ENCODE measurements at places on chromosomes 1 and 21.

GRCh38 chr1:19164274-19165015, 45.6 kb downstream of the UBR4 start:
- no peak for DNase-seq

- DNase-seq = no peak
Measured at GRCh38 chr1:157504646-157505045, 47.7 kb downstream of the FCRL5 start.

DNA sequence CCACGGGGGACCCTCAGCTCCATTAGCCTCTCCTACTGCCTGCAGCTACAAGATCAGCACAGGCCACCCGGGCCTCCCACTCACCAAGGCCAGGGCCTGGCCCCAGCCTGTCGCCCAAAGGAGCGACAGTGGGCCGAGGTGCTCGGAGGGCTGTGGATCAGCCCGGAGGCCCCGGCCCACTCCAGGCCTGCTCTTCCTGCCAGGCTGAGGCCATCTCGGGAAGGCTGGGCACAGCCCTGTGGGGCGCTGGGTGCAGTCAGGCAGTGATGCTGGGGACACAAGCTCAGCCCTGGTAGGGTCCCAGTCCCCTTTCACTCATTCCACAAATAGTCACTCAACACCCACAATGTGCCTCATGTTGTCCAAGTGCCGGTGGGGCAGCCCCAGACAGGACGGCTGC, 58.8 kb downstream of the CASZ1 start:
- no peak for DNase-seq

- no peak for DNase-seq
Measured at GRCh38 chr1:168452329-168452728, 91.5 kb downstream of the XCL2 start.

- peak; percentile 19 for DNase-seq
Measured at GRCh38 chr1:28249013-28249865, 10.1 kb upstream of the SESN2 start.

GRCh38 chr1:225484657-225485214, 56.9 kb upstream of the LBR start:
- DNase-seq = no peak

DNA sequence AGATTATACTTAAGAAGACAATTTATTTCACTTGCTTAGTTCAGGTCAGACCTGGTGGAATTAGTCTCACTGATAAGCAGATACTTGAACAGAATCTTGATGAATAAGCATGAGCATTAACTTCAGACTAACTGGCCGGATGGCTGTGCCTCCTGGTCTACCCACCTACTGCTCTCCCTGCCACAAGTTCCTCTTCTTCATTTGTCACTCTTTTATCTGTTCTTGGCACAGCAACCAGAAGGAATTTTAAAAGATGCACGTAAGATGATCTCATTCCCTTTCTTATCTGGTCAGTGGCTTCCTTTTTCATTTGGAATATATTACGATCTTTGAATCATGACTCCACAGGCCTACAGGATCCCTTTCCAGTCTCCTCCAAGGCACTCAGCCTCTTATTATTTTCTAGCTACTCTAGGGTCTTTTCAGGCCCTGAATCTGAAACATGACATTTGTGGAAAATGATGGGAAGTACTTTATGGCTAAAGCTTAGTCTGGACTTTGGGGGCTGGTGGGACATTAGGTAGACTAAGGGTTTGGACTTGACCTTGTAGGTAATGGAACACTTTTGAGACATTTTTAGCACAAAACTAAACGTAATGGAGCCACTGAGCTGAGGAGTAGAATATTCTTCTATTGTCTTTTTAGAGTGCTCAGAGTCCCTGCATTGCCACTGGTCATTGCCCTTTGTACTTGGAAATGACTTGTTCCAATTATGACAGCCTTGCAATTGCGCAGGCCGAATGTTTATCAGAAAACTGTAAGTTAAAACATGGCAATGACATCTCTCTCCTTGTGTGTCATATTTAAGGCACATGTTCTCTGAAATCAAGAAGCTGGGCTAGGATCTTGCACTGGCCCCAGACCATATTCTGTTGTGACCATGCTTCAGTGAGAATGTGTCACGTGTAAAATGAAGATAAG, 16.0 kb downstream of the ST6GALNAC3 start:
- no peak for DNase-seq

DNA sequence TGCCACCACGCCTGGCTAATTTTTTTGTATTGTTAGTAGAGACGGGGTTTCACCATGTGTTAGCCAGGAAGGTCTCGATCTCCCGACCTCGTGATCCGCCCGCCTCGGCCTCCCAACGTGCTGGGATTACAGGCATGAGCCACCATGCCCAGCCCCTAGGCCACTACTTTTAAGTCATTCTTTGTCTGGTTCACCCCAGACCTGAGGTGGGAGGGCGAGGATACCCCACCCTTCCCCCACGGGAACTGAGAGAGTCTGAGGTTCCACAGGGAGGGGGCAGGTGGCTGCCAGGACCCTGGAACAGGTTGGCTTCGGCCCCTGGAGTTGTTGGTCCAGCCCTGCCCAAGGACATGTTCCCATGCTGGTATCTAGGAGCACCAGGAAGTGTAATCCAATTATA, 7.7 kb upstream of the SDC3 start:
- DNase-seq = no peak

GRCh38 chr1:193189442-193190095, 3.2 kb upstream of the B3GALT2 start:
- DNase-seq = no peak

- no peak for DNase-seq
Measured at GRCh38 chr1:92883297-92883696, 51.5 kb downstream of the RPL5 start.

- no peak for DNase-seq
Measured at GRCh38 chr1:235992346-235992745, 72.5 kb downstream of the NID1 start.

- DNase-seq = no peak
Measured at GRCh38 chr1:27602462-27603308, 1.3 kb downstream of the AHDC1 start.

- DNase-seq = no peak
Measured at GRCh38 chr1:156760092-156760795, 7.1 kb upstream of the PRCC start.

- DNase-seq = no peak
Measured at GRCh38 chr1:100575406-100575805, 37.5 kb downstream of the GPR88 start.

GRCh38 chr21:33281096-33281652, 15.0 kb downstream of the IL10RB start:
- no peak for DNase-seq

GRCh38 chr1:150233359-150234308, 2.3 kb downstream of the ANP32E start:
- no peak for DNase-seq

DNA sequence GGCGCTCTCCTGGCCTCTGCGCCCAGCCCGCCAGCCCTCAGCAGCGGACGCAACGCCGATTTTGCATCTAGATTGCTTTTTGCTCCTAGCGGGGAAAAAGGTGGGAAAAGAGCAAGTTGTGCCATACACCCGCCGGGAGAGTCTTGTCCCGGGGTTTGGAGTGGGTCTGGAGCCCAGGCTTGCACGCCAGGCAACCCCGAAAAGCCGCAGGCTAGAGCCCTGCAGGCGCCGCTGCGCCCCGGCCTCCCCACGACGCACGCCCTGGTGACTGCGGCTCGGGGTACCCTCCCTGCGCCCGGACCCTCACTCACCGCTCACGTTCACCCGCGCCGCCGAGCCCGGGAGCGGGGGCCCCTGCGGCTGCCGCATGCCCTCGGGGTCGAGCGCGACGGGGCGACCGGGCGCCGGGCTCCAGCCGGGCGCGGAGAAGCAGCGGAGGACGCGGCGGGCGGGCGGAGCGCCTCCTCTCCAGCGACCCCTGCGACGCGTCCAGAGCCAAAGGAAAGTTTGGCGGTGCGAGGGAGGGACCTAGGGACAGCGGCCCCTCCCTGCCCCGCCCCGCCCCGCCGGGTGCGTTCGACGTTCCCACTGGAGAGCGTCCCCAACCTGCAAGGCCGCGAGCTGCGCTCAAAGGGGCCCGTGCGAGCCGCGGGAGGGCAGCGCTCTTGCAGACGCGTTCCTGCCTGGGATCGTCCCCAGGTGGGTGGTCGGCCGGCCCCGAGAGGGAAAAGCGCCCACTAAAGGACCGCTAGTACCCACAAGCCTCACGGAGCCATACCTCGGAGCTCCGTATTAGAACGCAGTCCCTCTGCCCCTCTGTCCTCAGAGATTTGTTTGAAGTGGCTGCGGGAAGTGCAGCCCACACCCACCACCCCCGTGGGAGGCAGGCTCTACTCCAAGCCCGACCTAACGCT, at the start of gene LPAR3:
LPAR3 (minus strand) TSS at position 502 of the 914 bp plus-strand sequence. CDS start 27,086 bp downstream, outside the sequence.
- DNase-seq = no peak

DNA sequence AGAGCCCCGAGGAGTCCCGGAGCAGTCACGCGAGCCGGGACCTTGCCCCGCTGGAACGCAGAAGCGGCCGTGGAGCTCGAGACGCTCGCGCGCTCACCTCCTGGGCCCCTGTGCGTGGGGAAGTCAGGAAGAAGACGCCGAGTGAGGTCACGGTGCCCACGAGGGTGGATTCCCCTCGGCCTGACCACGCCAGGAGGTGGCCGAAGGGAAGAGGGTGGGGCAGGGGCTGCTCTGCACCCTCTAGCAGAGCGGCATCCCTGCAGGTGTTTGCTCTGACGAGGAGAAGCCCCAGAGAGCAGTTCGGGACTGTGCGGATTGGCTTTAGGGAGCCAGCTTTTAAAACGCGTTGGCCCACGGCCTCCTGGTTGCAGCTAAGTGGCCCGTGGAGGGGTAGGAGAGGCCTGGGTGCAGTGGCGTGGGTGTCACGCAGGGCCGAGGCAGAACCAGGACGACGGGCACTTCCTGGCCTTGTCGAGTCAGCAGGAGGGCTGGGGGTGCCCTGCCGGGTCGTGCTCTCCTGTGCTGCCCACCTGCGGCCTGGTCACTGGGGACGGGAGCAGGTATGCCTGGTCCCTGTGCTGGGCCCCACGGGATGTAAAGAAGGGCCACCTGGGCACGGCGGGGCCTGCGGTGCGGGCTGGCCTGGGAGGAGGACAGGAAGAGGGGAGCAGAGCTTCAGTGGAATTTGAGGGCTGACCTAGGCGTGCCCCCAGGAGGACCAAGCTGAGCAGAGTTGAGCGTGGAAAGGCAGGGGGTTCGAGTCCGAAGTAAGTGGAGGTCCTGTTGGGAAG, 1.0 kb downstream of the PDXK start:
- no peak for DNase-seq

DNA sequence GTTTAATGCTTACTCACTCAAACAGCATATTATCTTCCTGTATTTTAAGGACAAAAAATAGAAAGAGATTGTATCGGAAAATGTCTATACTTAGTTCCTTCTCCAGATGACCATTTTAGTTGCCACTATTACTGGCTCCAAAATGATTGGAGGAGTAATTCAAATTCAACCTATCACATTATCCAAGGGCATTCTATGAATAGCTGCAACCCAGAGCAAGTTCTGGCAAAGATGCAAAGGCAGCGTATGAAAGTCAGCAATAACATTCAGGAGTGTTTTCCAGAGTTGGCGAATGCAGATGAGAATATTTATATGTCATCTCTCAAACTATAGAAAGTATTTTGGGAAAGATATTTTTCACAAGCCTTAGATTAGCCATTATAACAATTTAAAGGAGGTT, 389.8 kb upstream of the ADGRL2 start:
- DNase-seq = no peak

DNA sequence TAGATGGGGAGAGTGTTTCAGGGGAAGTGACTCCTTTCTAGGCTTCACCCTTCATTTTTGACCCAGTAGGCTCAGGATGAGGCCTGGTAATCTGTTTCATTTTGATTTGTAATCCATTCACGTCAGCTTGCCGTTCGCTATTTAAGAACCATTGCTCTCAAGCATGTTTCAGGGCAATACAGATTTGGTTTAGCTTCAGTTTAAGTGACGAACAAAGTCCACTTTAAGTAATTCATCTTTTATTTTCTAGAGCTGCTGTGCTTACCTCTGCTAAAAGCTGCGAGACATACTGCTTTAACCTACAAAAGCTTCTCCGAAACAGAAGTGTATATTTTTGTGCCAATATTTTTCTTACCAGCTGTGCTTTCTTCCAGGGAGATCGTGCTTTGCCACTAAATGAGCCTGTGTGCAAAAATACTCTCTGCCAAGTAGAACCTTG, 8.9 kb upstream of the FMO3 start:
- no peak for DNase-seq

DNA sequence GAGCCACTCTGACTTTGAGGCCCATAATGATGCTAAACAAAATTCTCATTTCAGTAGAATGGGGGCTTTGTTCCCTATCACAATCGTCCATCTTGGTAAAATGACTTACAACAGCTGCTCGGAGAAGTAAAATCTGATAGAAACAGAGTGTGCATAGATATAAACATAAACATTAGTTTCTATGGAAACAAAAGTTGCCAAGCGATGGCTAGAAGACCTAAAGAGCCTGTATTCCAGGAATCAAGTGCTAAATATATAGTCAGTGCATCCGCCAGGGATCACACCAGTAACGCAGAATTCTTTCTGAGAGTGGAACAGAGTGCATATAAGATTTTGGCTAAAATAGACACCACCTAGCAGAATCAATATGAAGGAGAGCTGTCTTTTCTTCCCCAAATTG, 91.2 kb upstream of the KAZN start:
- no peak for DNase-seq

GRCh38 chr1:218298398-218298797, 13.3 kb downstream of the RRP15 start:
- no peak for DNase-seq

- no peak for DNase-seq
Measured at GRCh38 chr1:184828369-184828717, 73.7 kb upstream of the EDEM3 start.

- no peak for DNase-seq
Measured at GRCh38 chr1:27481994-27482620, 7.9 kb downstream of the WASF2 start.

DNA sequence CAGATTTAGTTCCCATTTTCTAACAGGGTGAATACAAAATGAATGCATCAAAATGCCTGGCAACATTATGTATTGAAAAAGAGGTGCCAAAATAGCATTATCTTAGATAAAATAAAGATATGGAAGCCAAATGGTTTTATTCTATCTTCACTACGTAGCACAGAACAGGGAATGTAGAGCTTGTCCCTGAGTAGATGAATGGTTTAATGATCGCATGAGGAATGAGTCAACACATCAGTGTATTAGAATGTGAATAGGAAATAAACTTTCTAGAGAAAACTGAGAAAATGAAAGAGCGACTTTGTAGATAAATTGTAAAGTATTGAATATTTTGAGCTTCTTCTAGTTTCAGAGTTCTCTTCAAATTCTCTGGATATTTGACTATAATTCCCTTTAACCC, 74.3 kb downstream of the BRINP3 start:
- no peak for DNase-seq

DNA sequence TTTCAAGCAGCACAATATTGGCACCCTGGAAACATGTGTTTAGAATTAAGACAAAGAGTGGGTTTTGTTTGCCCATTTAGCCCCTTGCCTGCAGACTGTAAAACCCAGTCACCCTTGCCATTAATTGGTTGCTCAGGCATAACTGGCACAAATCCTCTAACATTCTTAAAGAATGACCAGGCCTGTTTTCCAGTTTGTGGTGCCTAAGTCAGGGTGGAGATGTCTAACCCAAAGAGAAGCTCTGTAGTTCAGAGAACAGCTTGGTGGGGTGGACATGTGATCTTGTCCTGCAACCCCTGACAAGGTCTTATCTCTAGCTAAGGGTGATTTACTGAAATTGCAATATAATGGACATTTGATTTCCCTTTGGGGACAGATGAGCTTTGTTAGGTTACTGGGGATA, 8.8 kb upstream of the ANGPTL7 start:
- DNase-seq = no peak

GRCh38 chr1:67536957-67537666, 106.9 kb upstream of the SERBP1 start:
- no peak for DNase-seq
